ENCODE measurements at places on chromosomes 1 and 21.

DNA sequence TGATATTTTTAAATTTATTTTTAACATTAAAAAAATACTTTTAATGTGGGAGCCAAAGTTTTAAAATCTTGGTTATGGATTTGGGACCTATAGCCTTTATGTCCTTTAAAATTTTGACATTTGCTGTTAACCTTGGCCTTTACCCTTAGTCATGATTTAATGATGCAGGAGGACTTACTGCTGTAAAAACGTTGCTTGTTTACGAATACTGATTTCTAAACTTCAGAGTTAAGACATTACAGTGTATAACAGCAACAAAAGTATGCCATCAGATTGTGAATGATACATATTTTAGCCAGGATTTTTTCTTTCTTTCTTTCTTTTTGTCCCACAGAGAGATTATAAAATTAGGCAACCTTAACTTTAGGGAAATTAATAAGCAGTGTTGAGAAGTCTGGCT, 8.9 kb downstream of the RBM15 start:
- no peak for DNase-seq

- no peak for DNase-seq
These were observed 17.9 kb downstream of the VWA5B1 start for GRCh38 chr1:20308569-20308968.

DNA sequence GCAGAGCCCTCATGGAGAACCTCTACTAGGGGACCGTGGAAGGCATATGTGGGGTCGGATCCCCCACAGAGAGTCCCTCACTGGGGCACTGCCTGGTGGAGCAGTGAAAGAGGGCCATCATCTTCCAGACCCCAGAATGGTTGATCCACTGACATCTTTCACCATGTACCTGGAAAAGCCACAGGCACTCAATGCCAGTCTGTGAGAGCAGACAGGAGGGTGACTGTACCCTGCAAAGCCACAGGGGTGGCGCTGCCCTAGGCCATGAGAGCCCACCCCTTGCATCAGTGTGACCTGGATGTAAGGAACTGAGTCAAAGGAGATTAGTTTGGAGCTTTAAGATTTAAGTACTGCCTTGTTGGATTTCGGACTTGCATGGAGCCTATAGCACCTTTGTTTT, 1276.7 kb upstream of the PRMT6 start:
- no peak for DNase-seq

DNA sequence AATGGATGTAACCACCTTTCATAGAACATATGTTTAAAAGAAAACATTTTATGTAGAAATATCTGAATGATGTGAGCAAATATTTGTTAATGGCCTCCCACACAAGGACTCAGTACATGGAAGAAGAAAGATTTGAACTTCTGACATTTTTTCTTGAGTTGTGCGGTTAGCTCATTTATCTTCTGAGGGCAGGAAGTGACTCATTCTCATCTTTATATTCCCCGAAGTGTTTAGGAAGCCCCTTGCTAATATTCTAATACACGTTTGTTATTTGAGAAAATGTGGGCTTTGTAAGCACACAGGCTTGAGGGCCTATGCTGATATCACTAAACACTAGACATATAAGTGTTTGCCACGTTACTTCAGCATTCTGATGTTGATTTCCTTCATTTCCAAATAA, 392.5 kb upstream of the PTBP2 start:
- DNase-seq: no peak

DNA sequence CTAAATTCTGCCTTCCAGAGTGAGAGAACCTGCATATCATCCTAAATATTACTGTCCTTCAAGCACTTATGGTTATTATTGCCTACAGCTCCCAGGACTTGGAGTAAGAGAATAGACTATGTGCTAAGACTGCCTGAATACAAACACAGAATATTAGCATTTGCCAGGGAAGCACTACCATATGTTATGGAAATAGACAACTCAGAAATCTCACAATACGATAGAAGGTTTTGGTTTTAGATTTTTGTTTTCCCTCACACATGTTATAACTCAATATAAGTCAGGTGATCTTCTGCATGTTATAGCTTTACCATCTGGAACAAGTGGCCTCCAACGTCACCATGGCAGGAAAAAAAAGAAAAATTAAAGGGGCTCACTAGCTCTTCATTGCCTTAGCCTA, 413.9 kb downstream of the LRRIQ3 start:
- no peak for DNase-seq

DNA sequence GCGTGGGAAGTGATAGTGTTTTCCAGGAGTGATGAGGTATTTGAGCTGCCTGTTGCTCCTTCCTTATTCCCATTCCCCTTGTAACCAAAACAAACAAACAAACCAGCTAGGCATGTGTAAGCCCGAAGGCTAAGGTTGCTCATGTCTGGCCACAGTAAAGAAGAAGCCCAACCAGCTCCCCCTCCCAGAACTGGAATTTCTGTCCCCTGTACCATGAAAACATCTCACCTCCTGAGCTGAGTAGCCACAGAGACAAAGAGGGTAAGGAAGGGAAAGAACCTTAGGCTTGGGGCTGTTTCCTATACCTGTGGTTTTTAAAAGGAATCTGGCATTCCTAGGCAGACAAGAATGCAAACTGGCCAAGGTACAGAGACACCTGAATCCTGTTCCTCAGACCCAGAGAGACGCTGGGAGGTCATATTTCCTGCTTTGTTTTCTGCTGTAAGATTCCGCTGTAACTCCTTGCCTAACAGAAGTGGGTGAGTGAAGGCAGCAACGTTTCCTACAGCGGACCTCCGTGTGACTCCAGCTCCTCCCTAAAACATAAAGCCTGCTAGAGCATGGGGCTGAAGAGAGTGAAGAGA, 41.7 kb upstream of the RAB4A start:
- DNase-seq: no peak

DNA sequence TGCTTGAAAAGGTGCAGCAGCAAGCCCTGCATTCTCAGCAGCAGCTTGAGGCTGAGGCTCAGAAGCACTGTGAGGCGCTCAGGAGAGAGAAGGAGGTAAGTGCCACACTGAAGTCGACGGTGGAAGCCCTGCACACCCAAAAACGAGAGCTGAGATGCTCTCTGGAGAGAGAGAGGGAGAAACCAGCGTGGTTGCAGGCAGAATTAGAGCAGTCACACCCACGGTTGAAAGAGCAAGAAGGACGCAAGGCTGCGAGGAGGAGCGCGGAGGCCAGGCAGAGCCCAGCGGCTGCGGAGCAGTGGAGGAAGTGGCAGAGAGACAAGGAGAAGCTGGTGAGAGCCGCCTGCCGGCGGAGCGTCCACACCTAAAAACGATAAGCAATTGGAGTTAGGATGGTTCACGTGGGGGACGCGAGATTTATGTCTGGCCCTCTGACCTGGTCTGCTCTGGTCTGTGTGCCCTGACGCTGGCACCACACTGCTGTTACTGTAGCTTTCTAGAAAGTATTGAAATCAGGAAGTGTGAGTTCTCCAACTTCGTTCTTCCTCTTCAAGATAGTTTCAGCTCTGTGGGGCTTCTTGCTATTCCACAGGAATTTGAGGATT, 26.7 kb upstream of the DIP2A start:
- DNase-seq: no peak

DNA sequence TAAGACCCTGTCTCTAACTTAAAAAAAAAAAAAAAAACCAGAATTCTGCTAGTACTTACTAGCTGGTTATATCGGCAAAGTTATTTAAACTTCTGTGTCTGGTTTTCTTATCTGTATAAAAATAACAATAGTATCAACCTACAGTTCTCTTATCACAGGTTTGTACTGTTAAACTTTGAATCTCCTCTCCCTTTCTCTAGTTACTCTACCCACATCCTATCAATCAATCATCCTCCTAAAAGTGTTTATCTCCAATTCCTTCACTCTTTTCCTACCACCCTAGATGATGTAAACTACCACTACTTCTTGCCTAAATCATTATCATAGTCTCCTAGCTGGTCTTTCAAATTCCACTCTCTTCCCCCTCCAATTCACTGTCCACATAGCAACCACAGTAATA, 27.6 kb downstream of the USP33 start:
- no peak for DNase-seq

- DNase-seq: no peak
These were observed 660 bp upstream of the RD3 start for GRCh38 chr1:211492511-211493132.

DNA sequence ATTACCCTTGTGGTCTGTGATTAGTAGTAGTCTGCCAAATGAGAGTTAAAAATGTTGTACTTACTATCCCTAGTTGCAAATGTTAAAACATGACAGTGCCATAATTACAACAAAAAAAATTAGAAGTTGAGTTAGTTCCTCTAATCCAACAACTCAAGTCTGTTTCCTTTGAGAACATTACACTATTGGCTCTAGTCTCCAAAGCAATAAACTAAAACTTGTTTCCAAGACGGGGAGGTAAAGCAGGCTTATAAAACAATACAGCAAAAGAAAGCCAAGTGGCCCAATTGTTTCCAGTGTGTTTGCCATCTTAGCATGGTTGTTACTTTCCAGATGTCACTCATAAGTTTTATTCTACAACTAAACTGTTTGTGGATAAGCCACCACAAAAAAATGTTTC, 11.6 kb downstream of the KYAT3 start:
- DNase-seq: no peak

- no peak for DNase-seq
These were observed 396.7 kb upstream of the C1orf87 start for GRCh38 chr1:60470246-60470645.

DNA sequence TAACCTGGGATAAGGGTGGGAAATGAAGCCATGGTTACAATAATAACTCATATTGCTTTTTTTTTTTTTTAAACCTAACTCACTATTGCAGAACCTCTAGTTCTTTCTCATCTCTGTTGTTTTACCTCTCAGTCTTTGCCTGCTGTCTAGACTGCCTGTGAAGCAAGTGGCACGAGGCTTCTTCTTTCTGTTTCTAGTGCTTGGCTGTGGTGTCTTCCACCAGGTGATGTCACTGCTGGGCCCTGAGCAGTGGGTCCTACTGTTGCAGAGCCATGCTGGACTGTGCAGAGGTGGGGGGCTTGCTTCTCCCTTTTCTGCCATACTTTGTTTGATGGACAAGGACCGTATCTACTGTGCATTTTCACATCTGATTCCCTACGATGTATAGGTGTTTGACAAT, 51.7 kb downstream of the ZNF326 start:
- no peak for DNase-seq

DNA sequence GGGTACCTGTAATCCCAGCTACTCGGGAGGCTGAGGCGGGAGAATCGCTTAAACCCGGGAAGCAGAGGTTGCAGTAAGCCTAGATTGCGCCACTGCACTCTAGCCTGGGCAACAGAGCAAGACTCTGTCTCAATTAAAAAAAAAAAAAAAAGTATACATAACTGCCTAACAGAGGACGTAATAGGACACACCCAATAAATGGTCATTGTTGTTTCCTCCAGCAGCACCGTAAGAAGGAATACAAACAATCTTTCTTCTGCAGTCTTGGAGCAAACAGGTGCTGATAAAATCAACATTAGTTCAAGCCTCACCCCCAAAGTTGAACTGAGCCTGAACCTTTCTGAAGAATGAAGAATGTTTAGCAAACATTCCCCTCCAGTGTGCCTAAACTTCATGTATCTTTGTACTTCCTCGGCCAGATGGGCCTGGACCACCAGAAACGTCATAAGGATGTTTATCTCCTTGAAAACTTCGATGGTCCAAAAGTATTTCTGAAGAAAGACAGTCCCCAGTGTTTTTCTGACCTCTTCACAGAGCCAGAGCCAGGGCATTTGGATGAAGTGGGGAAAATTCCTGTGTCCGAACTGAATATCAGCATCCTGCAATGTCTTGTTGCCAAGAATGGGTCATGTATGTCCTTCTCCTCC, 136.8 kb upstream of the F3 start:
- no peak for DNase-seq

DNA sequence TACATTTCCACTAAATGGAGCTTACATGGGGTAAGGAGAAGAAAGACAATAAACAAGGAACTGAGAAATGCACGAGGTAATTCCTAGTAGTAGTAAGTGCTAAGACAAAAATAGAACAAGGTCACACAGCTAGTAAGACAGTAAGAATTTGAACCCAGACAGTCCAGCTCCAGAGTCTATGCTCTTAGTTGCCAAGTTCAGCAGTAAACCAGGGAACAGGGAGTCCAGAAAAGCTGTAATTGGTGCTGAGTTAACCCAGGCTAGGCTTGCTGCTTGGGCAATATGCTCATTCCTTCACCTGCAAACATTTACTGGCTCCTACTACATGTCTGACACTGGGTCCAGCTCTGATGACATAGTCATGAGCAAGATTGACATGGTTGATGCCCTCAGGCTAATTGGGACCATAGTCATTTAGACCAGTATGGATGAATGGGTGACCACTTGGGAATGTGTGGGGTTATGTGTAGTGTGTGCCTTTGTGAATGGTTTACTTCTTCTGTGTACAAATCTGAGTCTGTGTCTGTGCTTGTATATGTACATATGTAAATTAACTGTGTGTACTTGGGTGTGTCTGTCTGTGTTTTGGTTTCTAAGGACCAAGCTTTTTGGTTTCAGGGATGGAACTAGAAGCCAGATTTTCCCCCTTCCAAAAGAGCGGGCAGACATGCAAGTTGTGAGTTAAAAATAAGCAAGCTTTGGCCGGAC, 2.0 kb downstream of the GPX7 start:
- no peak for DNase-seq

DNA sequence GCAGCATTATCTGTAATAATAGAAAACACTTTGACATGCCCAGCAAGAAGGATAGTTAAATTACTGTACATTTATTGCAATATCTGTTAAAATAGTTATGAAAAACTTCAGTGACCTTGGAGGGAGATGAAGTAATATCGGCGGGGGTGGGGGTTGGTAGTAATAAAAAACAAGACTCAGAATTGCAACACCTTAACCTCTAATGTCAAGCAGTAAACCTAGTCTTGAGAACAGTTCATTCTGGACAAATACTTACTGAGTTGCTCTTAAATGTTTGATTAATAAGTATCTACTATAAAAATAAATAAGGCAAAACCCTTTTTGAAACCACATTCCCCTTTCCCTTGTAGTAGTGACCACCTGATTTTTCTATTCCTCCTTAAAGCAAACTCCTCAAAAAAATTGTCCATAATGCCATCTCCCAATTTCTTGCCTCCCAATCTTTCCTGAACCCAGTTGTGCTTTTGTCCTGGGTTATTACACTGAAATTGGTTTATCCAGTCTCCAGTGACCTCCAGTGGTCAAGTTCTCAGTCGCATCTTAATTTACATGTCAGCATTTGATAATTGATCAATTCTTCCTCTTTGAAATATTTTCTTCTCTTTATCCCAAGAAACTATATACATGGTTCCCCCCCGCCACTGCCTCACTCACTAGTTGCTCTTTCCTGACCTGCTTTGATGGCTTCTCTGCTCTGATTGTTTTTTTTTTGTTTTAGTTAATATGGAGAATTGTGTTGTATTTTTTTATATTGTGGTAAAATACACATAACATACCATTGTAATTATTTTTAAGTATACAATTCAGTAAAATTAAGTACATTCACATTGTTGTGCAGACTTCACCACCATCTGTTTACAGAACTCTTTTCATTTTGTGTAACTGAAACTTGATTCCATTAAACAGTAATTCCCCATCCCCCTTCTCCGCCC, 36.8 kb downstream of the RAP1A start:
- DNase-seq: peak; percentile 14

DNA sequence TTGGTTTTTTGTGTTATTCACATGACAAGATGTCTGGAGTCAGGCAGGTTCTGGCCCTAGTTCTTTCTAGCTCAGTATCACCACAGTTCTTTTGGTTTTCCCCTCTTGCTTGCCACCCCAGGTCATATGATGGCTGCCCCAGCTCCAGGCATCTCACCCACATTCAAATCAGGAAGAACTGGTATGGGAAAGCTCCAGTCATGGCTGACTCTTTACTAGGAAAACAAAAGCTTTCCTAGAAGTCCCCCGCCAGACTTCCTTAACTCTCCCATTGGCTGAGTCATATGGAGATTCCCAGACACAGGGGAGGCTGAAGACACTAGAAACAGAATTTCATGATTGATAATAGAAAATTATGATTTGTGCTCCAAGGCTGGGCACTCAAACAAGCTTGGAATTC, 22.1 kb upstream of the EYA3 start:
- DNase-seq: no peak

GRCh38 chr1:43352351-43352705, 6.5 kb upstream of the CDC20 start:
- no peak for DNase-seq
